Astrocyte of the cerebellum (primary cell): ENCODE measurements at places on chromosomes 1 and 21.

DNA sequence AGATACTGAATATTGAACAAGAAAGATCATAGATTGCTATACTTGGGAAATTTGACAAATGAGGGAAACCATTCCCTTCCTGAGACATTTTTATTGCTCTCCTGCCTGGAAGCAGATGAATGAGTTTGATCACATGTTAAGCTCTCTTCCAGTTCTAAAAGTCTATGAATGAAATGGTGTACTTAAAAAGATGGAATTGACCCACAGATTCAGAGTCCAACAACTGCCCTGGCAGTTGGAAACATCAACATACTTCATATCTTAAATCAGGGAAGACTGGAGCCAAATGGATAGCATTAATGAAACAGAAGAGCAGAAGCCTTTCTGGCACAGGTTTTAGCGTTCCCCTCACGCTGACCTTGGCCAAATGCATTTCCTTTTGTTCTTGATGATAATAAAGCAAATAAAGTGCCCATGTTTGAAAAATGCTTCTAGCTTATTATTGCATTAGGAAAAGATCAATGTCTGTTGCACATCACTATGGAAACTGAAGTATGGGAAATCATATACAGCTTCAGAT lies 142.6 kb downstream of the ESRRG start:
- no peak for DNase-seq

DNA sequence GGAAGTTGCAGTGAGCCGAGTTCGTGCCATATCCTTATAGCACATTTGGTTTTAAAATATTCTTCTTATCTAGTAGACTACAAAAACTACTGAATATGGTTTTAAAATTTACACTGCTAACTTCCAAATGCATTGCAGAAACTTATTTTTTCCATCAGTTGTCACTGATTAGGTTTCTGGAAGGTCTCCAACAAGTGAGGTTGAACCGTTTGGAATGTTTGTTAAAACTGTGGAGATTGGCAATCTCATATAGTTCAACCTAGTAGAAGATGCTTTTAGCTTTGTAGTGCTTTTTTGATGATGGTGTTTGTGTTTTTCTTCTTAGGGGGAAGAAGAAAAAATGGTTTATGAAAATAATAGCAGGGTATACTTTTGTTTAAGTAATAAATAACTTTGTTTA lies 12.9 kb downstream of the CENPF start:
- peak; percentile 27 for DNase-seq

GRCh38 chr1:116739371-116740012 lies 14.7 kb upstream of the CD2 start:
- DNase-seq, result no peak

DNA sequence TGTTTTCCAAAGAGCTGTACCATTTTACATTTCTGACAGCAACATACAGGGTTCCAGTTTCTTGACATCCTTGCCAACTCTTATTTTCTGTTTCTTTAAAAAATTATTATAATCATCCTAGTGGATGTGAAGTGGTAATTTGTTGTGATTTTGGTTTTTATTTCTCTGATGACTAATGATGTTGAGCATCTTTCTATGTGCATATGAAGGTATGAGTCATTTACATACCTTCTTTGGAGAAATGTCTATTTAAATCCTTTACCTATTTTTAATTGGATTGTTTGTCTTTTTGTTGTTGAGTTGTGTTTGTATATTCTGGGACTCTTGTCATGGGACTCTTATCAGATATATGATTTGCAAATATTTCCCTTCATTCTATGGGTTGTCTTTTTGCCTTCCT lies 20.8 kb upstream of the MPC2 start:
- DNase-seq, result no peak

DNA sequence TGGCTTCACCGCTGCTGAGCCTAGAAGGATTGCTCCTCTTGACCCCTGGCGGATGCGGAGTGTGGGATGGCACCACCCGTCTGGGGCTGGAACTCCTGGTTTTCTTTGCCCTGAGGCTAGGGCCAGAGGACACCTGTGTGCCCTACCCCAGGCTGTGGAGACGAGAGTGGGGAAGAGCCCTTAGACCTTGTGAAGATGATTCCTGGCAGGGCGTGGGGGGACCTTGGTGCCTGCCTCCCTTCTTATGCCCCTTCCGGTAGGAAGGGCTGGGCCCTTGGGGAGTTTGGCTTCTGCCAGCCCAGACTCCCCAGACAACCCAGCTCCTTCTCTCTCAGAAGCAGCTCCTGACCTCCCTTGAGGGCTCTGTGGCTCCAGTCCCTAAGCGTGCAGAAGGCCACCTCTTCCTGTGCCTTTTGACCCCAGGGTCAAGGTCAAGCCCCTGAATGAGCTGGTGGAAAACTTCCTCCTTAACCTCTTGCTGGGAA lies 891 bp downstream of the RPS6KA1 start:
- DNase-seq, result no peak

- DNase-seq, result no peak
These were observed 121.0 kb upstream of the IRF2BP2 start for GRCh38 chr1:234730770-234731568.
